ENCODE measurements at places on chromosomes 4 and X. TPM values are rescaled to one million over a fixed set of nuclear protein-coding genes. Genes with fewer than 3 reads are reported as not detected.

RBM46 gene
- total RNA-seq = not detected

MAGEB10 gene
- not detected for total RNA-seq

DACH2 gene
- total RNA-seq = not detected

NEIL3 gene
- total RNA-seq = 0.24 TPM

FRMPD3 gene
- total RNA-seq = 1.8 TPM

CXCL11 gene
- not detected for total RNA-seq

TCEAL7 gene
- total RNA-seq = 11.6 TPM

NR3C2 gene
- total RNA-seq = 10.0 TPM

EPHA5 gene
- 0.62 TPM for total RNA-seq

- DNase-seq = no peak
Observed at GRCh38 chr4:152515678-152516077, 20.2 kb downstream of the FBXW7 start.

GRCh38 chr4:128285085-128285997 lies 2.3 kb downstream of the PGRMC2 start:
- DNase-seq = no peak

GRCh38 chr4:140781596-140781995 lies 25.4 kb upstream of the TBC1D9 start:
- DNase-seq = no peak

- DNase-seq = no peak
Observed at GRCh38 chr4:85828027-85828890, 353.3 kb downstream of the ARHGAP24 start.

- DNase-seq = no peak
Observed at GRCh38 chrX:45506149-45506730, 305.6 kb upstream of the DIPK2B start.

DNA sequence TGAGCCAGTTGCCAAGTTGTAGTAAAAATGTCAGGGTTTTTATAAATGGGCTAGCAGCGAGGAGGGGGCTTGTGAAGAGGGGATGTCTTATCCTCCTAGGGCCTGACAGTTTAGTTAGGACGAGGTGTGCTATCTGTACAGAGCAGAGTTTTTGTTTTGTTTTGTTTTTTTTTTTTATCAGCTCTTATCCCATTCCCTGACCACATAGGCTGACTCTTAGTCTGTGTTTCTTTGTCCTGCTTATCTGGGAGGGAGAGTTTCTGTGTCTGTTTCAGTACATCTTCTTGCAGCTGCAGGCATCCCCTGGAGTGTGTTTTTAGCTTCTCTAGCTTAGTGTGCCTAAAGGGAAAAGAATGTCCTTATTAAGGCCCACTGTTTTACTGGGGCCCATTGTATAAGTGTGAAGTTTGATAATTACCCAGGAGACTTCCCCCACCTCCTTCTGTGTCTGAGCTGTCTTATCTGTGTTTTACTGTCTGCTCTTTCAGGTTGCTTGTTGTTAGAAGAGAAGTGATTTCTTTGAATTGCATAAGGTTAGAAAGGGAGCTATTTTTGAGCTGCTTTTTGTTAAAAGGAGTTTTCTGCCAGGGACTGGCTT lies 32.0 kb downstream of the PAGE2 start:
- no peak for DNase-seq

GRCh38 chrX:65598559-65599147 lies 64.1 kb upstream of the LAS1L start:
- no peak for DNase-seq

DNA sequence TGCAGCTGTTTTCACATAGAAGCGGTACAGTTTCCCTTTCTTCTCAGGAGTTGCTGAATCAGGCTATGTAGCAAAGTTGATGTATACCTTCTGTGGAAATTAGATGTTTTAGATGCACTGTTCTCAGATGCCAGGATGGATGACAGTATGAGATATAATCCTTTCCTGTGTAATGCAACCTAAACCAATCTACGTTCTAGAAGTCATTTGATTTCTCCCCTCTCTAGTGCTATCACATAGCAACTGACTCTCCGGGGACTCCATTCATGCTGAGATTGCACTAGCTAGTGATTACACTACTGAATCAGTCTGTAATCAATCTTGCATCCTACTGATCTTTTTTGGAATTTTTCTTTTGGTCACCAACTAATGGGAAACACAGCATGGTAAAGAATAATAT lies 1881.7 kb downstream of the PCDH7 start:
- DNase-seq = no peak

DNA sequence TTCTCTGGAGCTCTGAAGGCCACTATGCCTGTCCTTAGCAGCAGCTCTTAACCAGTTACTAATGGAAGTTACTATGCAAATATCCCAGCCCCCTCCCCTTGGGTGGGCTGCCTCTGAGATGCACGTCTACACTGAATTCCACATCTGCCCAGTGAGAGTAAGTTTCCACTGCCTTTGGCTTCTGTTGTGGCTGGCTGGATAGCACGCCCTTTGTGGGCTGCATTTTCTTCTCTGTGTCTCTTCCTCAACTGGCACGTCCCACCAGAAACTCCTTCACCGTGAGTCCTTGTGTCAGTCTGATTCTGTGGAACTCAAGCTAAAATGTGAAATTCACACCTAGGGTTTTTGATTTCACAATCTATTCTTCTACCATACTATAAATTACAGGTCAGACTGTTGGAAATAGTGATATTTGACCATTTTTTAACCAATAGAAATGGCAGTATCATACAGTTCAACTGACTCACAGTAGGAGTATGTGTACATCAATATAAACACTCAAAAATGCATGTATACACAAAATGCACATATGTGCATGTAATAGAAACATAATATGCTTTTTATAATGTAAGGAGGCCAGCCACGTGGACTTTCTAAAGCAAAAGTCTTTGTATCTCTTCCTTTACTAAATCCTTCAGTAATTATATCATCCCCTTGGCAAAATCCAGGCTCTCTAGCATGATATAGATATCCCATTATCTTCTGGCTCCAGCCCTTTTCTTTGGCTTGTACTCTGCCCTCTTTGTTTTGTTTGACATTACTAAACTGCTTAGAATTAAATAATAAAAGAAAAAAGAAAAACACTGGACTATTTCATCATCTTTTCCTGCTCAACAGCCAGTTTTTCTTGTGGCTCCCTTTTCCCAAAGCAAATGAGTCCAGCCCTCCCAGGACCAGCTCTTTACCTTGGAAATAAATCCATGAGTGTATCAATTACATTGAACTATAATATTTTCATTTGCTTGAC lies 33.2 kb upstream of the LDB2 start:
- no peak for DNase-seq

- DNase-seq = no peak
Observed at GRCh38 chr4:185217408-185217975, 8.1 kb downstream of the SNX25 start.

- DNase-seq = no peak
Observed at GRCh38 chr4:113080050-113080449, 30.6 kb downstream of the ANK2 start.

DNA sequence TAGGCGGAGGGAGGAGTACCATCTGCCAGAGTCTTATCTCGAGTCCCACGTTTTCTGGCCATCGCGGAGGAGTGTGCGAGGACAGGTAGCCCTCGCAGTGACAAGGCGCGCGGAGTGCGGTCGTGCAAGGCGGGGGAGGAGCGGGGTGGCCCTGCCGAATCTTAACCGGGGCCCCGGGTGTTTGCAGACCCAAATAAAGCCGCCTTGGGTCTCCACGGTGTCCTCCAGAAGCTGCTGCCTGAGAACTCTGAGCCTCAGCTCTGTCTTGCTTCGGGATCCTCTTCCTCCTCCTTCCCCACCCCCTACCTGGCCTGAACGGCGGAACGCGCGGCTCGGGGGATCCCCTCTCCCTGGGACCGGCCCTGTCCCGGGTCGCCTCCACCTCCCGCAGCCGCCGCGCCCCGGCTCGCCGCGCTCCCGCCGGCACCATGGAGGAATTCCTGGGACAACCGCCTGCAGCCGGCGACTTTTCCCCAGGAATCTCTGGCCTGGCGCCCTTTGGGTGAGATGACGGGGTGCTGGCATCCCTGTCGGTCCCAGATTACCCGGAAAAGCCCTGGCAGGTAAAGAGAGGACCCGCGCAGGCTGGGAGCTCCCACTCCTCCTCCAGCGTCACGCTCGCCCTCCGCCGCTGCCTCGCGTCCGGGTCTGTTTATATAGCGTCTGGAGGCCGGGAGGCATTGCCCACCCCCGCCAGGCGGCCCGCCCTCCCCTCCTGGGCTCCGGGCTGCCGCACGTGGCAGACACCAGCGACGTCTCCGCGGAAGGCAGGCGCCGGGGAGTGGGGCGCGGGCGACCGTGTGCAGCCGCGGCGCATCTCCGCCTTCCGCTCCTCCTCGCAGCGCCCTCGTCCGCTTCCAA lies at the start of gene GALNTL6:
Gene GALNTL6, plus strand, starts transcription at position 740 of the 861 bp plus-strand sequence.
- DNase-seq = peak; percentile 55

GRCh38 chrX:72421797-72422196 lies 116.1 kb upstream of the CITED1 start:
- DNase-seq = no peak

DNA sequence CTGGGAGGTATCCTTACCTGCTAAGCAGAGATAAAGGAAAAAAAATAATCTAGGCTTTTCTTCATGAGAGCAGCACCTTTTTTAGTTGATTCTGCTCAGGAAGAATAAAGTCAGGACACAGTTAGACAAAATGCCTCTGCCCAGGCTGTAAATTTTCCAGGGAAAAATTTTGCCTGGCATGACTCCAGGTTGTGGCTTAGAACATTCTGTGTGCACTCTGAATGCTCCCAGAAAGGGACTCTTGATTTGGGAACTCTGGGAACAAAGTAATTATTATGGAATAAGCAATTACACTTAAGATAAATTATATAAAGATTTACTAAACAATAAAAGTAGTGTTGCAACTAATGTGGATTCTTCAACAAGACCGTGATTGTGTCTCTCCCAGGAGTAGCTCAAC lies 826.2 kb upstream of the TENM3 start:
- no peak for DNase-seq

GRCh38 chrX:54865208-54865607 lies 55.4 kb upstream of the TRO start:
- no peak for DNase-seq

DNA sequence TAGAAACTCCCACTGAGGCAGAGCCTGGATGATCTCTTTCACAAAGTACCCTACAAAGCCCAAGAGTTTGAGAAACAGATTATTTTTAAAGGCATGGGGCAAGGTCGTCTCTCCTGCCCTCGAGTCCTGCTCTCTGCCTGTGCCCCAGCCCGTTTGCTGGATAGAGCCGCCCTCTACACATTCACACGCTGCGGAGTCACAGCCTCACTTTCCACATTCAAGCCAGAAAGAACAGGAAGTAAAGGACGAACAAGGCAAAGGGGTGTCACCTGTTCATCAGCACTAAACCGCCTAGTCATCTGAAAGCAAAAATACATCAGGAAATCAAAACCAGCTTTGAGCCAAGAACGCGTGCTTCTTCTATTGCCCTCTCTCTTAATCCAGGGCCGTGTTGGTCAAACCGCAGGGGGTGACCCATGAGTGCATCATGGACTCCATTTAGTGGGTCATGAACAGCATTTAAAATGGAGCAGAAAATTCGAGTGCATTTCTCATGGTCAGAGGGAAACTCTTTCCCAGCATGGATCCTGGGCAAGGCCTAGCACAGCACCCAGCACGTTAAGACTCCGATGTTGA lies 83.4 kb downstream of the PHKA2 start:
- DNase-seq = no peak

GRCh38 chrX:115584696-115585095 lies 23.7 kb downstream of the PLS3 start:
- DNase-seq = no peak

GRCh38 chrX:39497702-39498265 lies 600.0 kb downstream of the BCOR start:
- no peak for DNase-seq

GRCh38 chrX:119618439-119618838 lies 12.2 kb upstream of the NKRF start:
- no peak for DNase-seq

DNA sequence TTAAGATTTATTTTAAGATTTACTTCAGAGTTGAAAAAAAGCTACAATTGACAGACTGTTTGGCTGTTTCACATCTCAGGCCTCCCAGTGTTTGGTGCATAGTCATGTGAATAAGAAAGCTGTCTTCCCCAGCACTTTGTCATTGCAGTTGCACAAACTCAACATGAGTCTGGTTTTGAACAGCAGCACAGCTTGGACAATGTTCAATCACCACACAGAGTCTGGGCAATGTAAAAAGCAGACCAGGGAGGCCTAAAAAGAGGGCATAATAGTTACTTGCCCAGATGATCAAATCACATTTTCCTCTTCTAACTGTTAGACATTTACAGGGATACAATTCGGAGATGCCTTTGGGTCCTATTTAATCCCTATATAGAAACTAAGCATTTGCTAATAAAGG lies 1055.0 kb downstream of the RPA4 start:
- no peak for DNase-seq

GRCh38 chr4:110627977-110628662 lies 5.2 kb upstream of the PITX2 start:
- DNase-seq = no peak

GRCh38 chrX:66017659-66018170 lies 22.2 kb downstream of the VSIG4 start:
- DNase-seq = no peak

DNA sequence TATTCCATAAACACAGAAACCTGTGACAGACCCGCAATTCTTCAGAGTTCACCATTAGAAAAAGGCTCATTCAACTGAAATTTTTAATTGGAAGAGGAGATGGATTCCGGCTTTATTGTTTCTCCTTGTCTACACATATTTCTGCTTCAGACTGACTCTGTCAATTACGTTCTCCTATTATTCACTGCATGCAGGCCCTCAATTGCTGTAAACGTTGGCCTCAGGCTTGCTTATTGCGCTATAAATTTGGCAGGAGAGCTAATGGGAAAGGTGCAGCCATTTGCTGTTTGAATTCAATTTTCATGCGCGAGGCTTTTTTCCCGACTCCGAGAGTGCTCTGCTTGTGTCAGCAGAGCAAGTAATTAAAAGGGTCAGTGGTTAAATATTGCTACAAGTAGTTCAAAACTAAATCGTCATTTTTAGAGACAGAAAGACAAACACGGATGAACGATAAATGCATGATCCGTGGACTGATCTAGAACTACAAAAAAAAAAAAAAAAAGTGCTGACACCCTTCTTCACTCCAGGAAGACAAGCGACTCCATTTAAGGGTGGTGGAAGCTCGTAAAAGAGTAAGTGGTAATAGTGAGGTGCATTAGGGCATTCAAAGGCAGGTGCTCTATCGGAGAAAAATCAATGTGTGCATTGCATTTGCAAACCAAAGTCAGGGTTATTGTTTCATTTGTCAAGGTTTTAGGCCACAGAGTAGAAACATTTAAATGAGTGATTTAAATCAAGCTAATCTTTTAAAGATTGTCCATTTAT lies 841.6 kb upstream of the FRG1 start:
- DNase-seq = no peak

DNA sequence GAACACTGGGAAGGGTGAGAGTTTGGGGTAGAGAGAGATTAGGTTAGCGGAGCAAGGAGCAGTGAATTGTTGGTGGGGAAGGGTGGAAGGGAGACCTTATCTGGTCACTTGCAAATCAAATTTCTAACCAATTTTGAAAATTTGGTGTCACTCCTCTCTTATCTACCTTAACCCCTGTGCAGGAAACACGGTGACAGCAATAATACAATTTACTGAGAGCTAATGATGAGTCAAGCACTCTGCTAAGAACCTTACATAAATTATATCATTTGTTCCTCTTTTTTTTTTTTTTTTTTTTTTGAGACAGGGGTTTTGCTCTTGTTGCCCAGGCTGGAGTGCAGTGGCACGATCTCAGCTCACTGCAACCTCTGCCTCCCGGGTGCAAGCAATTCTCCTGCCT lies 116.4 kb downstream of the C4orf51 start:
- DNase-seq = no peak

GRCh38 chrX:135050603-135051002 lies 1.3 kb downstream of the RTL8A start:
- DNase-seq = no peak

Data from posterior vena cava (tissue), 2 donors.